CD4-positive, alpha-beta T cell treated with Interleukin-2 at 100 ng/mL for 4 hours (primary cell): ENCODE measurements at places on chromosomes 12 and 14.

- DNase-seq: no peak
Measured at GRCh38 chr12:54678131-54678530, 30.0 kb upstream of the DCD start.

DNA sequence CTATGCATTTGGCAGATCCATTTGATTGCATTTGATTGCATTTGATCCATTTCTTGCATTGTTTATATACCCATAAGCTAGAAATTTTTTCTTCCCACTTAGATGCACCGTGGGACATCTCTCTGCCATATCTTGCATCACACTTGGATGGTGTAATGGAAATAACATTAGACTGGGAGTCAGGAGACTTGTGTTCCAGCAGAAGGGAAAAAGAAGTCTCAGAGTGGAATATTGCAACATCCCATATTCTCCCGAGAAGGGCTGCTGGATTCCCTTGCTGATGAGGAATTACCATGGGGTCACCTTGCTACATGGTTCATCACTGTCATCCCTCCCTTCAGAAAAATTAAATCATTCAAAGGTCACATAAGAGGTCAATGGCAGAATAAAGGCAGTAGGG lies 78.1 kb downstream of the KSR2 start:
- no peak for DNase-seq

- no peak for DNase-seq
Measured at GRCh38 chr14:64817631-64818030, 62.1 kb downstream of the SPTB start.

GRCh38 chr12:49272790-49273725 lies 8.2 kb downstream of the TUBA1C start:
- no peak for DNase-seq

DNA sequence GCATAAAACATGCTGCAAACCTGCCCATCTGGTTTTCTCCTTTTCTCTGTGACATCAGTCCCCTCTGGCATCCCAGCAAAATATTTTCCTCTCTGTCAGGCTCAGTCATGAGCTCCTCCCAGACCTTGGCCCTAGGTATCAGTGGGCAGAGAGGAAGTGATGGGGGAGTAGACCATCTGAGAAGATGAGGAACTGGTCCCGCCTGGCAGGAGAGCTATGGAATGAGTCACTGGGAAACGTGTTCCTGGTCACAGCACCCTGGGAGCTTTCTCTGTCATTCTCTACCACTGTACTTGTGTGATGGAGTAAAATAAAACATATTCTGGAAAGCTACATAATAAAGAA lies 5.0 kb upstream of the SRSF9 start:
- no peak for DNase-seq

DNA sequence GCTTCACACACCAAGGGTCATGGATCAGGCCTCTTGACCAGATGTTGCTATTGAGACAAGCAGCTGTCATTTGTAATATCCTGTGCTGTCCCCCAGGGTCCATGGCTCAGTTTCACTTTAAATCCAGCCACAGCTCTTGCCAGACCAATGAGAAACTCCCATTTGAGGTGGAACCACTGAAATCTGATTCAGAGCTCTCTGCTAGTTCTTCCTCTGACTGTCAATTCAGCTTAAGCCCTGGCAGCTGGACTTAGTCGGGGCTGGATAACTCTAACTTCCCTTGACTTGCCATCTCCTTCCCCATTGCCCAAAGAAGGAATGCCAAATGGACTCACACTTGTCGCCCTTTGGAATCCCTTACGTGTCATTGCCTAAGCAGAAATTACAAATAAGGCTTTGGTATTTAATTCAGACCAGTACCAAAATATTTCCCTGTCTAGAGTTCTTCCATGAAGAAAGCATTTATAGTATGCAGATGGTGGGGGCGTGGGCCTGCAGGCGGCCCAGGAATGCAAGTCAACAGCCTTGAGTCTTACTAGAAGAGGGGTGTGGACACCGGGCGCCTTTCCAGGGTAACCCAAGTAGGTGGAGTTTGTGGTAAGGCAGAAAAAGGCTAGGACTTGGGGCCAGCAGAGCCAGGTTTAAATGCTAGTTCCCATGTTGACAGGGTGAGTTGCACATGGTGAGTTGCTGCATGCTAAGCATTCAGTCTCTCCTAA lies 96.9 kb upstream of the TMPO start:
- no peak for DNase-seq

DNA sequence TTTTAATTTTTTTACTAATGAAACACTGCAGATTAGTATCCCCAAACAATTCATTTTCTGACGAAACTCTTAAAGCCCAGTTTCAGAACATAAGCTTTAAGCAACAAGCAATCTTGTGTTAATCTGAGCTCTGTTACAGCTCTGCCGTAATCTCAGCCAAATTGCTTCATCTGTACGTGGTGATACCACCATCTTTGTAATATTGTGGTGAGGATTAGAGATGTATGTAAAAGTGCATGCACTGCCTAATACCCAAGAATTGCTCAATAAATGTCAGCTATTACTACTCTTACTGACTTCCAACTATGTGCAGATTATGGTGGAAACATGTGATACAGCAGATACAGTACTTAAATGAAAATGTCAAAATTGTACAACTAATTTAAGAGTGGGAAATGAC lies 1.8 kb downstream of the AKAP5 start:
- DNase-seq: no peak

DNA sequence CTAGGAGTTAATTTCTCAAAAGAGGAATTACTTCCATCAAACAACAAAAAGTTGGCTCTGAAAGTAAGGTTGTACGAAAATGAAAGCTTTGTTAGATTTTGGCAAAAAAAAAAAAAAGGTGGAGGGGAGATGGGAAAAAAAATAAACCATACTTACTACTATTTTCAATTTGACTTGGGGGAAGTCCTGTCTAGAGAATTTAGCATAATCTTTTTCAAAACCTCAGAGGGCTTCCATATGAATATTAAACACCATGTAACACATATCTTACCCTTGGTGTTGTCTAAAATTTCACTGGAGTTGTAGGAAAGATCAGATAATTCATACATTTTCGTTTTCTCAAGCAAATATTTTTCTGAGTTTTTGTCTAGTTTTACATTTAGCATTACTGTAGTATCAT lies 17.5 kb downstream of the GRIP1 start:
- no peak for DNase-seq

DNA sequence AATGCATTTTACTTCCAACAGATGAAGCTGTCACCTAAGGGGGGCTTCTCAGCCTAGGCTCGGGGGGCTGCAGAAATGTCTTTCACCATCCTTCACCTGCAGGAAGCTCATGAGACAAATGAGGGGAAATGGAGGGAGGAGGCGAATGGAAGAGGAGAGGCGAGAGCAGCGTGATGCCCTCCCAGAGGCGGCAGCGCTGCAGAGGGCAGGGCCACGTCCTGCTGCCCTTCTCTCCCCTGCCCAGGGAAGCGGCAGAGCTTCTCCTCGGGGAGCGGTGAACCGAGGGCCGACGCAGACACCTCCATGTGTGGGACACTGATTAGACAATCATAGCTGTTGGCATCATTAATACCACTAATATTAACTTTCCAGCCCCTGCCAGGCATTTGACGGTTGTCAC lies 78.3 kb downstream of the SERPINA3 start:
- no peak for DNase-seq

- DNase-seq: peak; percentile 27
Measured at GRCh38 chr12:94172031-94172430, 23.7 kb downstream of the PLXNC1 start.

DNA sequence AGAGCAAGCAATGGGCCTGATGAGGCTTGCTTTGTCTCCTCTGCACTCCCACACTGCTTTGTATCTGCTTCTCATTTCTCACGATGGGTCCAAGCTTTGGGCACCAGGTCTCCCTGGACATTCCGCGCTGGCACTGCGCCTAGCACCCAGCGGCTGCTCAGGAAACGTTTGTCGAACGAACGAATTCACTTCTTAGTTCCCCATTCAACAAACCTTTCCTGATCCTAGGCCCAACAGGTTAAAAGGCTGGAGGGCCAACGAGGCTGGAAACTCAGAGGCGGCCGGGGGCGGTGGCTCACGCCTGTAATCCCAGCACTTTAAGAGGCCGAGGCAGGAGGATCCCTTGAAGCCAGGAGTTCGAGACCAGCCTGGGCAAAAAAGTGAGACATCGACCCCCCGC lies 1.0 kb upstream of the GLRX5 start:
- no peak for DNase-seq

GRCh38 chr12:64699504-64700115 lies 59.6 kb downstream of the GNS start:
- no peak for DNase-seq

GRCh38 chr14:99168330-99168729 lies 103.7 kb downstream of the BCL11B start:
- no peak for DNase-seq

DNA sequence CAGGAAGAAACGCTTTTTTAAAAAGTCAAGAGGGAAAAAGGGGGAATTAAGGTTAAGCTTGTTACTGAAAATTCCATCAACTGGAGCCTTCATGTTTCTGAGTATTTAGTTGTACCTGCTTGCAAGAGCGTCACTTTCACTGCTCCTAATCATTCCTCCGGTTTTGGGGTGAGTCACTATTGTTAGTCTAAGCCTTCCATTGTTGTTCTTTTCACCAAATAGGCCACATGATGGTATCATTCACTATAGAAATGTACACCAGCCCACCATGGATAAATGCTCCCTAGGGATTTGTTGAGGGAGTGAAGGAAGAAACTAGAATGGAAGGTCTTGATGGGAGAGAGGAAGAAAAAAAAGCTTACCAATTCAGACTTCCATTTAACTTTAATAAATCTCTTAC lies 3.0 kb downstream of the IL22 start:
- DNase-seq: no peak

GRCh38 chr12:54159140-54159539 lies 29.6 kb downstream of the SMUG1 start:
- DNase-seq: no peak

- DNase-seq: no peak
Measured at GRCh38 chr14:89288114-89288513, 128.9 kb downstream of the FOXN3 start.

DNA sequence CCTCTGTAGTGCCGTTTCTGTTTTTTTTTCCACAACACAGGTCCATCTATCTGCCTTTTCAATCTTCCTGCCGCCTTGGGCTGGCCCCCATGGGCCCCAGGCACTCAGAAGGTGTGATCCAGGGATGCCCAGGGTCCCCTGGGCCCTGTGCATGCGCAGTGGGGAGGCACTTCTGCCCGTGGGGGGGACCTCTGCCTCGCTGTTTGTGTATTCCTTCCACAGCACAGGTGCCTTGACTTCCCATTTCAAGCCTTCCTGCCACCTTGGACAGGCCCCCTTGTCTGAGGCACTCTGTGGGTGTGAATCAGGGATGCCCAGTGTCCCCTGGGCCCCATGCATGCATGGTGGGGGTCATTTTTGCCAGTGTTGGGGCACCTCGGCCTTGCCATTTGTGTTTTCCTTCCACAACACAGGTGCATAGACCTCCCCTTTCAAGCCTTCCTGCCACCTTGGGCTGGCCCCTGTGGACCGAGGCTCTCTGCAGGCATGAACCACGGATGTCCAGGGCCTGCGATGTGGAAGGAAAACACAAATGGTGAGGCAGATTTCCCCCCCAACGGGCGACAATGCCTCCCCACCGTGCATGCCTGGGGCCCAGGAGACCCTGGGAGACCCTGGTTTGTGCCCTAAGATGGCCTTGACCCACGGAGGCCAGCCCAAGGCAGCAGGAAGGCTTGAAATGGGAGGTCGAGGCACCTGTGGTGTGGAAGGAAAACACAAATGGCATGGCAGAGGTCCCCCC lies 366.5 kb downstream of the ALG10 start:
- DNase-seq: no peak

DNA sequence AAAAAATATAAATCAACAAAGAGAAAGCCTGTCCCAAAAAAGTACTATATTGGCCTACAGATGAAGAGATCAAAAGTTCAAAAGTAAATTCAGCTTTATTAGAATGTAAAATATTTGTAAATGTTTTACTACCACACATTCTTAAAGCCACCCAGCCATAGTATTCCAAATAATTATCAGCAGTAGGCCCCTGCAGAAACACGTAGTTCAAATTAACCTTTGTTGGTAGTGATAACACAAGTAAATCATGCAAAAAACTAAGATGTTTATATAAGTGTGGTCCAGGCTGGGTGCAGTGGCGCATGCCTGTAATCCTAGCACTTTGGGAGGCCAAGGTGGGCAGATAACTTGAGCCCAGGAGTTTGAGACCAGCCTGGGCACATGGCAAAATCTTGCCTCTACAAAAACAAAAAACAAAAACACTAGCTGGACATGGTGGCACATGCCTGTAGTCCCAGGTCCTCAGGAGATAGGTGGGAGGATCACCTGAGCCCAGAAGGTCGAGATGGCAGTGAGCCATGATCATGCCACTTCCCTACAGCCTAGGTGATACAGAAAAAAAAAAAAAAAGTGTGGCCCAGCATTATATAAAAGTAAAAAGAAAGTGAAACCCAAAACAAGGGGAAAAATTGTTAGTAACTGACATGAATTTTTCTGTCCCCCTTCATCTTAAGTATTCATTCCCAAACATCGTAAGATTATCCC lies 17.9 kb downstream of the SPTLC2 start:
- no peak for DNase-seq

DNA sequence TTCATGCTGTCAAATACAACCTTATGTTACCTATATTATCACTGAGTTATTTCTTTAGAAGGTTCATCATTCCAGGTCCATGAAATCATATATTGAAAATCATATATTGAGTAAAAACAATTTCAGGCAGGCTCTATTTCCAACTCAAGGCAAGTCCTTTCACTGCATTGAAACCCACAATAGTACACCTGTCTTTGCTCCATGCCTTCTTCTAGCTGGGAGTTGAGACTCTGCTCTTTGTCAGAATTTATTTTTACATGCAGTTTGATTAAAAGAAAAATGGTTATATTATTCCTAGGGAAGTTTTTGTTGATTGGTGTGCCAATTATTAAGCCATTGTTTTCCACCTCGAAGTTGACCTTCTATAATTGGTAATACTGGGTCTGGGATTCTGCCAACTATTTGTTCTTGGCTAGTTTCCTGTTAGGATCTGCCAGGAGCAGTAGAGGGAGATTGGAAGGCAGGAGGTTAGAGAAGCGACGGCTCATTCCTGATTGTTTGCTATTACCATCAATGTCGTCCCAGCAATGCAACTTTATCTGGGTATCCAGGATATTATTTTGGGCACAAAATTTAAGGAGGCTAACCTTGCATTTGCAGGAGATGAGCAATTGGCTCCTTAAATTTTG lies 79.5 kb upstream of the MIS18BP1 start:
- DNase-seq: no peak

DNA sequence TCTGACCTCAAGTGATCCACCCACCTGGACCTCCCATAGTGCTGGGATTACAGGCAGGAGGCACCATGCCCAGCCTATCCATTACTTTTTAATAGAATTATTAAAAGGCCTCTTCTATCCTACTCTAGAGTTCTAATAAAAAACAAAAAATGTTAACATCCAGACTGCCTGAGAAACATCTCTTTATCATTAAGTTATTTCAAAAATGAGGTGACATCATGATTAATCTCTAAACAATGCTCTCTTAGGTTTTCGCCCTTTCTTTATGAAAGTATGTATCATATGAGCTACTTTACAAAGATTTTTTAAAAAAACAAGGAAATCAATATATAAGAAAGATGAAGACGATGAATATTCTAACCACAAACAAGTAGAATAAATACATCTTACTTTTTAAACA lies 52.6 kb downstream of the FGD6 start:
- no peak for DNase-seq
